ENCODE measurements at places on chromosomes 13 and 19.

DNA sequence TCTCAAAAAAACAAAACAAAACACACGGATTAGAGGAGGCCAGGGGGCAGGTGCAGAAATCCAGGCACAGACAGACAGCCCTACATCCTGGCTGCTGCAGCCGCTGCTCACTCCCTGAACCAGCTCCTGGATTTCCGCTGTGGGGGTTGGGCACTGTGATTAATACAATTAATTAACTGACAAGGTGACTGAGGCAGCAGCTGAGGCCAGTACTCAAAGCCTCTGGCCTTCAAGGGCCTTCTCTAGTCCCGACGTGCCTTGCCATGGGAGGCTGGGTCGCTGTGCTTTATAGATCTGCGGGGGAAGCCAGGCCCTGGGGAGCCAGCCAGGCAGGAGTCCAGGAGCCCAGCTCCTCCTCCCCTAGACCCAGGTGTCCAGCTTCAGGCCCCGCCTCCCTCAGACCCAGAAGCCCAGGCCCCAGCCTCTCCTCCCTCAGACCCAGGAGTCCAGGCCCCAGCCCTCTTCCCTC lies 4.6 kb downstream of the NECTIN2 start:
- DNase-seq: no peak

DNA sequence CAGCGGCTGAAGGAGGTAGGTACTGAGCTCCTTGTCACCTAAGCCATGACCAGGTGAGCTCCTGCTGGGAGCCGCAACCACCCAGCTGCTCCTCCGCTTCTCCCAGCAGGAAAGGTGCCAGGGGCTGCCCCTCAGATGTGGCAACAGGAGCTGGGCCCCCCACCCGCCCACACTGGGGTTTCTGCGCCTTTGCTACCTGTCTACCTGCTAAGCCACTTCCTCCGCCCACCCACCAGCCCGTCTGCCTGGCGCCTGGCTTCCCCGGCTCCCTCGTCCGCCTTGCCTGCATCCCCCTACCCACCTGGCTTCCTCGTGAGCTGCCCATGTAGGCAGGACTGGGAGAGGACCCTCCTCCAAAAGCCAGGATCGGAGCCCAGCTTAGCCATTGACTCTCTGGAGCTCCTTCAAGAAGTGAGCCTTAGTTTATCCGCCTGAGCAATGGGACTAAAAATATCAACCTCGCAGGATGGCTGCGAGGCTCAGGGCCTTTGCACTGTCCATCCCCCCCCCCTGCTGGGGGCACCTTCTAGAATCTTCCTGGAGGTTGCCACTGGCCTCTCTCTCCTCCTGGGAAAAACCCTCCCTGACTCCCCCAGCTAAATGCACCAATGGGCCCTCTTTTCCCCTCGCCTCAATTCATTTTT lies 55.8 kb upstream of the KLF2 start:
- DNase-seq: peak; percentile 14

DNA sequence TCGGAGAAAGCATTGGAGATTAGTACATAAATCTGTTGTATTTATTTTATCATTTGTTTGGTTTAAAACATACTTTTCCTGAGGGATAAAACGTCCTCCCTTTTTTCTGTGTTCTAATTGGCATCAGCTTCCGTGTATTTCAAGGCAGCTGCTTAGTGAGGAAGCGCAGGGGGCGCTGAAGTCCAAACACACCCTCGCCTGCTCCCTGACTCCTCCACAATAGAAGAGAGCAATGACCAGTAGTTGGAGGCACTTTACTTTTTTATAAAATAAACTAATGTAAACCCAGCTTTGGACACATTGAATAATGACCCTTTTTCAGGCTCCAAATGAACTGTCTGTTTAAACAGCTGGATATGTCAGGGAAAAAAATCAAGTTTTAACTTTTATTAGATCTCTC lies 79.9 kb downstream of the RNASEH2B start:
- no peak for DNase-seq

DNA sequence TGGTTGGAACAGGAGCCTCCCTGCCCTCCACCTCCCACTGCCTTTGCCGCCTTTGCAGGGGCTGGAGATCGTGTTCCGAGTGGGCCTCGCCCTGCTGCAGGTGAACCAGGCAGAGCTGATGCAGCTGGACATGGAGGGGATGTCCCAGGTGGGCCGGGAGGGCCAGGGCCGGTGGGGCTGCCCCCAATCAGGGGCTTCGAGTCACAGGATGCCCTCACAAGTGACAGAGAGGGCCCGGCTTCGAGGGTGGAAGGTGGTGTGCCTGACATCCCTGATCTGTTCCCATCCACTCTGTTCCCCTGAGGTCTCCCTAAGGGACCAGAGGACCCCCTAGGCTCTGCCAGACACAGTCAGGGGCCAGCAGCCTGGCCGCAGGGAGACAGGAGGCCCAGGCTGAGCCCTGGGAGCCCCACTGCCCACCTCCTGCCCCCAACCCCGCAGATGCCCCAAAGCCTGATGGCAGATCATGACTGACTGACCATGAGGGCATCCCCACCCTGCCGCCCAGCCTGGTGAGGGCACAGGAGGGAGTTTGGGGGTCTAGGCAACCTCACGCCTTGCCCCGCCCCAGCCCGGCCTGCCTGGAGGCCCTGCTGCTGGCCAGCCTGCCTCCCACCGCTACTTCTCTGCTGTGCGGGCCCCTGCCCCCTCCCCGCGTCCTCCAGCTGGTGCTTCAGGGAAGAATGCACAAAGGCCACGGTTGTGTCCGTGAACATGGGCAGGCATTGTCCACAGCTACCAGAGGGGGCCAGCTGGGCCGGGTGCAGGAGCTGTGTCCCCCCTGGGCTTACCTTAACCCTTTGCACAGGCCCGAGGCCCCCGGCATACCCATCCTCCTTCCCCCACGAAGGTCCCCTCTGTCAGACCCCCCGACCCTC lies 21.8 kb downstream of the EVI5L start:
- DNase-seq: no peak

GRCh38 chr13:24682353-24682752 lies 2.1 kb downstream of the ATP12A start:
- DNase-seq: no peak

- no peak for DNase-seq
Observed at GRCh38 chr19:1122972-1123363, 19.2 kb downstream of the GPX4 start.

- DNase-seq: no peak
Observed at GRCh38 chr13:32811297-32811800, 204.9 kb upstream of the KL start.

DNA sequence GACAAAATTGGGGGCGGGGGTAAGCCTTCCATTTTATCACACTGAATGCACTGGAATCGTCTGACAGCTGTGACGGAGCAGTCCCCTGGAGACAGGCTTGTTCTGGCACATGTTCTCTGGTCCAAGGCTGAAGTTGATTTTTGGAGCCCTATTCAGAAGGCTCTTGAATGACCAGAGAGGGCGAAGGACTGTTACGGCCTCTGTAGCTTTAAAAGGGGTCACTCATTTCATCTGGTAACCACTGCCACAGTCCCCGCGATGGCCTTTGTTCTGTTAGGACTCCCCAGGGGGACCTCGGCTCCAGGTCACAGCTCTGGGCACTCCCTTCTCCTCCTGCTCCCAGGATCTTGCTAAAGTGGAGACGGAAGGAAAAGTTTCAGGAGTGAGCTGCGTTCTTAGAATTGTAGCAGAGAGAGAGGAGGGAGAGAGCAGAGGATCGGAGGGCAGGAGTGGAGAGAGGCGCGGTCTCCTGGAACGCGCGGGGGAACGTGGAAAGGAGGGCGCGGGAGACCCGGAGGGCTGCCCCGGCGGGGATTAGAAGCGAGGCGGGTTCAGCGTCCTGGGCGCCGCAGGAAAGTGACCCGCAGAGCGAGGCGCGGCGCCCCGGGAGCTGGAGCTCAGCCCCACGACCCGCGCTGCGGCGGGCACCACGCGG lies 134.3 kb upstream of the MYO16 start:
- no peak for DNase-seq

DNA sequence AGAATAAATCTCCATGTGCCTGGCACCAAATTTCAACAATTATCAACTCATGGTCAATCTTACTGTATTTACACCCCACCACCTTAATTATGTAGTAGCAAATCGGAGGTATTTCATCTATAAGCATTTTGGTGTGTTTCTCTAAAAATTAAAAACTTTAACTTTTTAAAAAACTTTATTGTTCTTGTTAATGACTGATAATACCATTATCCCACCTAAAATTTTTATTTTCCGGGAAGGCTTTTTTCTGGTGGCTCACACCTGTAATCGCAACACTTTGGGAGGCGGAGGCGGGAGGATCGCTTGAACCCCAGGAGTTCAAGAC lies 453 bp upstream of the PDCD2L start:
- no peak for DNase-seq

GRCh38 chr13:22108283-22108942 lies 437.5 kb downstream of the FGF9 start:
- no peak for DNase-seq

DNA sequence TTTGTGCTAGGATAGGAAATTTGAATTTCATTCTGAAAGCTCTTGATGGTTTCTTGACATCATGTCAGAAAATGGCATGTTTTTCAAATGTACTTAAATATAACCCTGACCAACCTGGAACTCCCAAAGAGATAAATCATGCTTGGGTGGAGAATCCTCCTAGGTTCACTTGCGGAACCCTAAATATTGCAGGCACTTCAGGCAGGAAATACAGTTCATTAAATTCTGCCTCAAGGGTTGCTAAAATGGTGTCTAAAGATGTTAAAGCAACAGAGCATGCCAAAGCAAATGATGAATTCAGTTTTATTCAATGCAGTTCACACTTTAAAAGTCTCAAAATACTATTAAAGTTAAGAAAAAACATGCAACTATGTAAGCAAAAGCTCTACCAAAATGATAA lies 415.9 kb downstream of the SLITRK6 start:
- DNase-seq: no peak

DNA sequence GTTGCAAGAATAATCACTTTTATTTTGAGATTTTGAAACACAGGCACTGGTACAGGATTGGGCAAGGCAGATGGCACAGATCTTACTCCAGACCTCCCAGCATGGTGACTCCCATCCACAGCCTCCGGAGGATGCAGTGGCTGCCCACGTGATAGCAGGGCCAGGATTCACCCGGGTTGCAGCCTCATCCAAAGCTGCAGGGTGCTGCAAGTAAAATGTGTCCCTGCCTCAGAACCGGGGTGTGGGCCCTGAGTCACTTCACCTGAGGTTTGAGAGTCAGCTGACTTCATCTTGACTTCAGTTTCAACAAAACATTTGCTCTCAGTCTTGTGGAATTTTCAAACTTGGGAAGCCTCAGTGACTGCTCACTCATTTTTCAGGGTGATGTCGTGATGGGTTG lies 201.9 kb downstream of the FGF9 start:
- no peak for DNase-seq

- no peak for DNase-seq
Observed at GRCh38 chr19:42281827-42282762, 13.0 kb downstream of the CIC start.

DNA sequence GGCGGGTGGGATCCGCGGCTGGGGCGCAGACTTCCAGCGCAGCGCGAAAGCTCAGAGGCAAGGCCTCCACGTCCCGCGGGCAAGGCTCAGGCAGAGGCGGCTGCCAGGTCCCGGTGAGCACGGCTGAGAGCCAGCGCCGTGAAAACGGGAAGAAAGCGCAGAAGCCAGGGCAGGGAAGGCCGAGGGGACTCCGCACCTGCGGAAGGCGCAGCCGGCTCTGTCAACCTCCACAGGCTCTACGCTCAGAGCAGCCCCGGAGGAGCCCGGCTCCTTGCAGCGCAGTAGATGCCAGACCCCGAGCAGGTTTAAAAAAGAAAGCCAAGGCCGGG lies 131.0 kb downstream of the RNF17 start:
- DNase-seq: no peak

DNA sequence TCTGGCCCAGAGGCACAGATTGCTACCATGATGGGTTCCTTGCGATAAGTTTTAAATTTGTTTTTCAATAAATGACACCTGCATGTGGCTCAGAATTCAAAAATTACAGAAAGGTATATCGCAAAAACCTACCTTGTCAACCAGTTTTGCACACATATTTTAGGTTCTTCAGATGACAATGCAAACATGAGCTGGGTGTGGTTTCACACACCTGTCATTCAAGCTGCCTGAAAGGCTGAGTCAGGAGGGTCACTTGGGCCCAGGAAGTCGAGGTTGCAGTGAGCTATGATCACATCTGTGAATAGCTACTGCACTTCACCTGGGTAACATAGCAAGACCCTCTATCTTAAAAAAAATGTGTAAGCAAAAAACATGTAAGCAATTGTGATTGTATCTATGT lies 56.1 kb downstream of the DNM2 start:
- DNase-seq: no peak

DNA sequence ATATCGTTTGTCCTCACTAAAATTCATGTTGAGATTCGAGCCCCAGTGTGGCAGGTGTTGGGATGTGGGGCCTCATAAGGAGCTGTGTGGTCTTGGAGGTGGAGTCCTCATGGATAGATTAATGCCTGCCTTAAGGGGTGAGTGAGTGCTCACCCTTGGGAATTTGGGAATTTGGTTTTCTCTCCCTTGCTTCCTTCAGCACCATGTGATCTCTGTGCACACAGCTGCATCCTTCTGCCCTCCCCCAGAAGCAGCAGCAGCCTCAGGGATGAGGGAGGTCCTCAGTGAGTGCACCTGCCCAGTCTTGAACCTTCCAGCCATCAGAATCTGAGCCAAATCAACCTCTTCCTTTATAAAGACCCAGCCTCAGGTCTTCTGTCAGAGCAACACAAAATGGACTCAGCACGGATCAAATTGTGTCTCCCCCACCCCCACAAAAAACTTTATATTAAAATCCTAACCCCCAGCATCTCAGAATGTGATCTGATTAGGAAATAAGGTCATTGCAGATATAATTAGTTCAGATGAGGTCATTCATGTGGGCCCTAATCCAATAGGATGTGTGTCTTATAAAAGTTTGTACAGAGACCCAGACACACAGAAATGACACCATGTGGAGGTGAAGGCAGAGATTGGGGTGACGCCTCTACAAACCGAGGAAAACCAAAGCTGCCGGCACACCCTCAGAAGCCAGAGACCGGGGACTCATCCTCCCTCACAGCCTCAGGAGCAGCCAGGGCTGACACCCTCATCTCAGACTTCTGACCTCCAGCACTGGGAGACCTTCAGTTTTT lies 12.9 kb downstream of the CYTH2 start:
- DNase-seq: no peak

DNA sequence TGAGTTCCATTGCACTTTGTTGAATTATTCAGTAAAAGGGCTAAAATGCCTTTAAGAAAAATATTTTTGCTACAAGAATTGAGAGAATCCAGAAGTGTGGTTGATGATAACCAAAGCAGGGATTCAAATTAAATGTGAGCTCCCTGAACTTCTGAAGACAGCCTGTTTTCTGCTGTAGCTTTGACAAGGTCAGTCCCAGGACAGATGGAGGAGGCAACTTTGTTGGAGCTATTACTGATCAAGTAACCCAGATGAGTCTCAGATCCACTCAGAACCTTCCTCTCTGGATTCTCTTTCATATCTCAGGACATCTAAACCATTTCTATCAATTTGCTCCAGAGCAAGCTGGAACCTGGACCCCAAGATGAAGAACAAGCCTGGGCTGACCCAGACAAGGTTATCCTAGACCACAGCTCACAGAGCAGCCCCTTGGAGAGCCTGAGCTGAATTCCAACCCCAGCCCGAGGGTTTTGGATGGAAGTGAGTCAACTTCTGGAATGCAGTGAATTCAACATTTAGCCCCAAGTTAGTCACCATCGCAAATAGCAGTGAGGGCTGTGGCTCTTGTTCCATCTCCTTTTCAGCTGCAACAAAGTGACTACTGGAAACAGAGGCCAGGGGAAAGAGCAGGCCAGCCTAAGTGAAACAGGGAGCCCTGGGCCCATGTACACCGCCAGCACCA lies 137.8 kb upstream of the TSC22D1 start:
- no peak for DNase-seq

- no peak for DNase-seq
Observed at GRCh38 chr19:7685546-7686445, 5.2 kb downstream of the TRAPPC5 start.

GRCh38 chr13:45750566-45750965 lies 48.4 kb downstream of the CBY2 start:
- no peak for DNase-seq

GRCh38 chr19:5547881-5548280 lies 19.9 kb downstream of the TINCR start:
- DNase-seq: peak; percentile 4
